ENCODE measurements at places on chromosomes 1 and 21. TPM values are rescaled to one million over a fixed set of nuclear protein-coding genes. Genes with fewer than 3 reads are reported as not detected.

DNA sequence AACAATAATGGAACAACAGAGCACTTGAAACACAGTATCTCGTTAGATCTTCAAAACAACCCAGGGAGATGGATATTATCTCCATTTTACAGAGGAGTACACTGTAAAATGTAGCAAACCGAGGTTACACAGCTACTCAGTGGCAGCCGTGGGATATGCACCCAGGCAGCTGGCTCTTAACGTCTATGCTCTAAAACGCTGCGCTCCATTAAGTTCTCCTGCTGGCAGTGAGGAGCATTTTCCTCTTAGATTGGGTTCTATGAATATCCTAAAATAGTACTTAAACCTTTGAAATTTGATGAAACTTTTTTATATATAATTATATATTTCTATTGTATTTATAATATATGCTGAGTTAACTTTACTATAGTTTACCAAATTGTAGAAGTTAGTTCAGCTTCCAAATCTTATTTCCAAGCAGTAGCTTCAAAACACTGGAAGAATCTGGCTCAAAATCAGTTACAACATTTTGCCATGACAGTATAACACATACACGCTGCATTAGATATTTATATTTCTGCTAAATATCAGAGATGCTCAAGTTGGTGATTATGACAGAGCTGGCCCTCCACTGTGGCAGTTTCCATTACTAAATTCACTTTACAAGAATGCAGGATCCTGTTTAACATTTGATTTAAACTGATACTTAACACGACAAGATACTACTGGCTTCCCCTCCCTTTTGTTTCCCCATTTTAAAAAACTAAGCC is 49.5 kb downstream of the TGFBR3 start:
- no peak overlapping the region for H3K4me3 ChIP-seq
- H3K36me3 ChIP-seq, result no peaks in the 10 kb centered on the region
- H3K27me3 ChIP-seq, result no peaks in the 10 kb centered on the region
- no peak for DNase-seq
- H3K4me1 ChIP-seq, result peaks cover 7% of the 10 kb centered on the region
- no peak overlapping the region for H3K27ac ChIP-seq

Gene S100A12
- total RNA-seq, result not detected

- H3K4me3 ChIP-seq, result 0 out of 2 replicates have a peak overlapping the region, but pooled peaks have one; percentile 4
- H3K4me1 ChIP-seq, result peaks cover 47% of the 10 kb centered on the region
- H3K36me3 ChIP-seq, result no peaks in the 10 kb centered on the region
- H3K27ac ChIP-seq, result peak overlapping the region; percentile 11
Observed at GRCh38 chr1:96370757-96371156, 350.8 kb upstream of the PTBP2 start.

DNA sequence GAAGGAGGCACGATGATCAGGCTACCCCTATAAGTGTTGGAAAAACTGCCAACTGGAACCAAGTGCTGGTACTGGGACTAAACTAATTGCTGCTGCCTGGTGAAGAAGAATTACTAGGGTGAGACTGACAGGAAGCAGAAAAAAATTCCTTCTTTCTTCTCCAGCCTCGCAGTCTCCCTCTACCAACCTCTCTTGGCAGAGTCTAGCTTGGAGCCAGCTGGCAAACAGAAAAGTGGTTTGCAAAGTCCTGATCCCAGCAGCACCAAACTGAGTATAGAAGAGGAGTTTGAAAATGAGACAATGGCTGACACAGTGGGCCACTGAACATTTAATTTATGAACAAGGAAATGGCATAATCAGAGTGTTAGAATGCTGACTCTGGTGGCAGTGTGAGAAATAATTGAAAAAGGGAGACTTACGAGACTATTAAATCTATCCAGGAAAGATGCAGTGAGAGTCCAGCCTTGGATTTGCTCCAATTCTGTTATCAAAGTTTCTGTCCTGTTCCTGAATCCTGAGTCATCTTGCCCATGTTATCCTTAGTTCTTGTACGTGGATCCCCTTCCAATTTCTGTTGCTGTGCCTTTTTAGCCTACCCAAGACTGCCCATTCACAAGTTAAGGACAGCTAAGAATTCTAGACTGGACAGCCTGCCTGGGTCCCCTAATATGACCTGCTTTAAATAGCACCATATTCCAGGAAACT is 23.7 kb upstream of the DISP1 start:
- 0 out of 2 replicates have a peak, but pooled peaks cover 5% of the 10 kb centered on the region for H3K27me3 ChIP-seq
- no peak for DNase-seq
- no peak overlapping the region for H3K27ac ChIP-seq
- H3K4me1 ChIP-seq, result no peaks in the 10 kb centered on the region
- no peak overlapping the region for H3K4me3 ChIP-seq

Gene OR6Y1
- total RNA-seq, result not detected

DNA sequence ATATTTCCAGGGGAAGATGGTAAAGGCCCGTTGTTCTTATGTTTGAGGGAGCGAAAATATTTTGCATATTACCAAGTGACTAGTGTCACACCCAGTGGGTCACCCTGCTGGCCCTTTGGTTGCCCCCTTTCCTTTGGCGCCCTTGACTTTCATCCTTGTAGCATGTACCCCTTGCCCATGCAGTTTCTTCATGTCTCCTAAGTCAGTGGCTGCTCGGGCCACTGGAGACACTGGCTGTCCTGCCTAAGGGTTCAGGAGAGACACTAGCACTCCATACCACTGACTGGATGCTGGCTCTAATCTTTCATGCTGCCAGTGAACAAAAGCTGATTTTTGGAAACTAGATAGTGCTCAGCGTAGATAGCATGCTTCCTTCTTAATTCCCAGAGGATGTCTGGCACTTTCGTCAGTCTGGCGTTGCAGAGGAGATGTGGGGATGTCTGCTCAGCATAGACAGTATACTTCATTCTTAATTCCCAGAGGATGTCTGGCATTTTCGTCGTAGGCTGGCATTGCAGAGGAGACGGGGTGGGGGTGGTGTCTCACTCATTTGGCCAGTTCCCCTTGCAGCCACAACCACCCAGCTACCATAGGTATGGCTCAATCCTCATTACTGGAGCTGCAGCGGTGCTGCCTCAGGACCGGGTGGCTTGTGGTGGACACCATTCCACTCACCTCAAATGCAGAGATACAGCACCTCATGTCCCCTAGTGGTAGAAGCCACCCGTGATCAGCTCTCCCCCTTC is 770.9 kb upstream of the TPTE start:
- no peaks in the 10 kb centered on the region for H3K36me3 ChIP-seq
- no peak for DNase-seq
- no peak overlapping the region for H3K27ac ChIP-seq
- H3K27me3 ChIP-seq, result no peaks in the 10 kb centered on the region

- no peaks in the 10 kb centered on the region for H3K36me3 ChIP-seq
- H3K27me3 ChIP-seq, result no peaks in the 10 kb centered on the region
- no peak overlapping the region for H3K27ac ChIP-seq
- H3K4me1 ChIP-seq, result peaks cover 5% of the 10 kb centered on the region
Observed at GRCh38 chr1:85058311-85058710, 10.0 kb upstream of the MCOLN3 start.

Gene OR14K1
- total RNA-seq, result not detected

DNA sequence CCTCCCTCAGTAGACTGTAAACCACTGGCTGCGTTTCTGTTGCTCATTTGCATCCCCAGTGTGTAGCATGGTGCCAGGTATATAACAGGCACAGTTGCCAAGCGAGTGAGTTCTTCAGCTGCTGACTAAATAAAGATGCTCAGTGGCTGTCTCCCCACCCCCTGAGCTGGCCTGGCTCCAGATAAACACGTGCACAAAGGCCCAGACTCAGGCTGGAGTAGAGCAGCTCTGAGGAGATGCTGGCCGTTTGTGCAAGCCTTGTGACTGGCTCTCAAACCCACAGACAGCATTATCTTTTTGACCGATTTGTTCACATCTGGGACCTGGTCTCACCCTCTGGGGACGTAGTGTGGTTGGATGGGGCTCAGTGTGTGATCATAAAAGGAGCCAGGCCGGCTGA is 7.1 kb downstream of the CHRNB2 start:
- H3K27ac ChIP-seq, result no peak overlapping the region
- H3K4me1 ChIP-seq, result no peaks in the 10 kb centered on the region
- H3K27me3 ChIP-seq, result no peaks in the 10 kb centered on the region
- peak; percentile 60 for DNase-seq
- H3K4me3 ChIP-seq, result no peak overlapping the region

GRCh38 chr1:155856975-155857930 is at the start of gene GON4L:
Gene GON4L (minus strand): TSS chr1:155857214. CDS start chr1:155853780, 3,434 bp downstream.
- peak; percentile 98 for DNase-seq
- peaks cover 26% of the 10 kb centered on the region for H3K4me1 ChIP-seq
- H3K36me3 ChIP-seq, result peaks cover 20% of the 10 kb centered on the region
- peak within 1 kb of the TSS; percentile 97 for H3K4me3 ChIP-seq
- no peaks in the 10 kb centered on the region for H3K27me3 ChIP-seq

DNA sequence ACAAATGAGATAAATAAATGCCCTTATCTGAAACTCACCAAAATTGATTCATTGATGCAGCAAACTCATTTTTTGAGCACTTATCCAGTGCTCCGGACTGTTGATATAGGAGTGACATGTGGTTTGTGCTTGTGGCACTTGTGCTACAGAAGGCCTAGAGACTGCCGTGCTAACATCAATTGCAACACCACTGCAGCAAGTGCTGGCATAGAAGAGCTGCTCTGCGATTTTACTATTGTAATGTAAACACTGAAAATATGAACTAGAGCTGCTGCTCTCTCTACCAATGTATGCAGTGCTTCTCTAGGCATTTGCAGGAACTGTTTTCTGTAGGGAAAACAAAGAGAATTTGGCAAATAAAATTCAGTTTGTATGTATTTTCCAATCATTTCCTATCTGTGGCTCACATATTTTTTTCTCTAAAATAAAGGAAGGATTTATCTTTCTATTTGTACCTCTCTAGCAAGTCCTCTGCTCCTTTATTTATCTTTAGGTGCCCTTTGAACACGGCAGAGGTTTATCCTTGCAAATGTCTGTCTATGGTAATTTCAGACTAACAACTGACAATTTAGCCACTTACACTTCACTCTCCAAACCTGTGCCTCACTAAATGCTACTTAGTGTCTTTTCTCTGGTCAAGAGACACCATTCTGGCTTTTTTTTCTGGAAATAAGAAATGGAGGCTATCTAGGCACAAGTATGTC is 409.5 kb upstream of the ADGRL2 start:
- H3K27me3 ChIP-seq, result no peaks in the 10 kb centered on the region
- H3K4me3 ChIP-seq, result no peak overlapping the region
- no peak overlapping the region for H3K27ac ChIP-seq
- H3K36me3 ChIP-seq, result no peaks in the 10 kb centered on the region
- no peaks in the 10 kb centered on the region for H3K4me1 ChIP-seq
- DNase-seq, result no peak

Gene SLC1A7
- total RNA-seq, result 0.13 TPM

GRCh38 chr1:40438391-40439015 is 11.8 kb upstream of the ZFP69B start:
- H3K4me1 ChIP-seq, result peaks cover 12% of the 10 kb centered on the region
- no peaks in the 10 kb centered on the region for H3K27me3 ChIP-seq
- peak; percentile 52 for DNase-seq

Gene C1orf167
- not detected for total RNA-seq

GRCh38 chr1:164452549-164452948 is 106.4 kb upstream of the PBX1 start:
- no peaks in the 10 kb centered on the region for H3K27me3 ChIP-seq
- no peak overlapping the region for H3K27ac ChIP-seq
- H3K36me3 ChIP-seq, result no peaks in the 10 kb centered on the region
- no peak for DNase-seq
- no peaks in the 10 kb centered on the region for H3K4me1 ChIP-seq
- H3K4me3 ChIP-seq, result no peak overlapping the region

DNA sequence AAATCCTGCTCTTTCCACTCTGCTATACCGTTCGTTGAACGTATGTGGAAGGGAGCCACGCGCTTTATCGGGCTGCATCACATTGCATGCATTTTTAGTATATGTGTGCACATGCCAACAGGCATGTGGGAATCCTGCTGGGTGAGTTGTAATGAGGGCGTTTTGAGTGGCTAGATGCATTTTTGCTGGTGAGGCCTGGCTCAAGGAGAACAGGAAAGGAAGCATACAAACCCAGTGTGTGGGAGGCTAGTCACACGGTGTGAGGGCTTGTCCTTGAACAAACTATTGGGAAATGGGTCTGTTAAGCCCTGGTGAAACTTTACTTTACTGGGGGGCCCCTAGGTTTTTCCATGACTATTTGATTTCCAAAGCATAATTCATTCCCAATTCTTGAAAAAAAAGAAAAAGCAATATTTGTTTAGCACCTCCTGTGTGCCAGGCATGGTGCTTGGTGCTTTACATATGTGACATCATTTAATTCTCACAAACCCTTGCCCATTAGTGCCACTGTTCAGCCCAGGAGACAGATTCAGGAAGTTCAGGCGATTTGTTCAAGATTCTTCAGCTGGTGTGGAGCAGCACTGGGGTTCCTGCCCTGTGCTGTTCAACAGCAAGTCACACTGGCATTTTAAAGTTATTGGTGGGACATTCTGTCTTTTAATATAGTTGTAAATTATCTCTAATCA is 25.6 kb upstream of the JUN start:
- no peak overlapping the region for H3K4me3 ChIP-seq
- peak overlapping the region; percentile 85 for H3K27ac ChIP-seq
- H3K27me3 ChIP-seq, result no peaks in the 10 kb centered on the region
- peak; percentile 91 for DNase-seq
- peaks cover 14% of the 10 kb centered on the region for H3K4me1 ChIP-seq

Gene GPR52
- not detected for total RNA-seq

DNA sequence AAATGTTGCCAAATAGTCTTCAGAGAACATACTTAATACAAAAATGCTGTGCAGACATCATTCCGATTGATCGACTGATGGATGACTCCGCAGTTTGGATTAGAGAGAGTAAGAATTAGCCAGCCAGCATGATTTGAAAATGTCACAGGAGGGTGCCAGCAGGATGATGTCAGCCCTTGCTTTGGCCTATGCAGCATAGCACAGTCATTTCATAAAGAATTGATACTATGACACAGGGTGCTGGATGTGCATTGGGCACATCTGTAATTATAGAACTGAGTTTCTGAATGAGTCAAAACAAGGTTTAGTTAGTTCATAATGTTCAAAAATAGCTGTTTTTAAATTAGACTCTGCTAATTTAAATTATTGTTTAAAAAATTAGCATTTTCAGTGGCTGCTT is 21.6 kb upstream of the TRAF5 start:
- peak; percentile 84 for DNase-seq
- H3K36me3 ChIP-seq, result peaks cover 38% of the 10 kb centered on the region
- H3K4me3 ChIP-seq, result no peak overlapping the region
- H3K27me3 ChIP-seq, result no peaks in the 10 kb centered on the region
- peak overlapping the region; percentile 53 for H3K27ac ChIP-seq
- H3K4me1 ChIP-seq, result peaks cover 14% of the 10 kb centered on the region
